Stimulated activated CD4-positive, alpha-beta T cell treated with anti-CD3 and anti-CD28 coated beads, Interleukin-4, amount 100 ng/mL, for 4 hours (primary cell): ENCODE measurements at places on chromosomes 12 and 14.

GRCh38 chr12:34397591-34398365 is 375.5 kb downstream of the ALG10 start:
- DNase-seq = no peak

- no peak for DNase-seq
Observed at GRCh38 chr12:56425193-56425592, 24.0 kb downstream of the TIMELESS start.

DNA sequence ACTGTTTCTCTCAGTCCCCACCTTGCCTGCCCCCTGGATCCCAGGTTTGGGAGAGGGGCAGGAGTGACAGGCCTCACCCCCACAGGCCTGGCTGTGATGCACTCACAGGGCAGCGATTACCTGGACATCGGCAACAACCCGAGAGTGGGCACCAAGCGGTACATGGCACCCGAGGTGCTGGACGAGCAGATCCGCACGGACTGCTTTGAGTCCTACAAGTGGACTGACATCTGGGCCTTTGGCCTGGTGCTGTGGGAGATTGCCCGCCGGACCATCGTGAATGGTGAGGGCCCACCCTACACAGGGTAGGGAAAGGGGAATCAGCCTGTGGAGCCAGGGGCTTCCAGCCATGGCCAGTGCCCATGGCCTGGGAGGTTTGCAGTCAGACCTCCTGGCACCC is 8.6 kb downstream of the ACVRL1 start:
- no peak for DNase-seq

DNA sequence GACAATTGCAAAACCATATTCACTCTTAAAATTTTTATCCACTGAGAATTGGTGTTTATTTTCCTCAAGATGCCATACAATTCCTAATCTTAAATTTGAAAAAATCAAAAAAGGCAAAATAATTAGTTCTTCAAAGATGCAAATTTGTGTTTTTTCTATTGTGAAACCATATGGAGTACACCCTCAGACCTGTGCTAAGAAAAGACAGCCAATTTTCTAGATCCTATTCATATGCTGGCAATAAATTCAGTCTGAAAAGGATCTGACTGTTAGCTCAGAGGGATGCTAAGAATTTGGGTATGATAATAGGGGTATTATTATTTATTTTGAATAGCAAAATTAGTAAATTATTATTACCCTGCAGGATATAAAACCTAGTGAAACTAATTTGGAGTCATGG is 476.9 kb upstream of the SYT1 start:
- DNase-seq = no peak

GRCh38 chr14:80346395-80346794 is 135.1 kb upstream of the DIO2 start:
- no peak for DNase-seq

DNA sequence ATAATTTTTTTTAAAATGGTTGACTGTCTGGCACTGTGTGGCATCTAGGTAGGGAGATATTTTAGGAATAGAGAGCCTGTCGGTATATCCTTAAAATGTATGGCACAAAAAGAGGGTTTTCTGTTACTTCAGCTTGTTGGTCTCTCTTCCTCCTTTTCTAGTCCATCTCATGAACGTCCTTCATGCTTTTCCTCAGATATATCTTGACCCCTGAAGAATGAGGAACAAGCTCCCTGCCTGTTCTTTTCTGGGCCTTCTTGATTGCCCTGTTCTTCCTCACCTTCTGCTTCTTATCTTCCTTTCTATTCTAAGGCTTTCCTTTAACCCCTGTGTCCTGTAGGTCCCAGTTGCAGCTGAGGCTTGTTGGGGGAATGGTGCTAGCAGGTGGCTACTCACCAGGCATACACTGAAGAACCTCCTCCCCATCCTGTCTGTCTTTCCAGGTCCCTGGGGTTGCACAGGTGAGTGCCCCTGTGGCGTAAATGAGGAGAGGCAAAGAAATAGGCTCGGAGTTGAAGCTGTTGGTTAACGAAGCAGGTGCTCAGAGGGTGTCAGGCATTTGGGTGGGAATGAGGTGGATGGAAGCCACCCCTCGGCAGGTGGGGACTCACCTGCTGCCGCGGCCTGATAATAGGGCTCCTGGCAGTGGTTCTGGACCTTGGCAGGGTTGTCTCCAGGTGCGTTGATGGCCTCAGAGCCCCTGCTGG is 7.2 kb upstream of the C1R start:
- DNase-seq = no peak

- no peak for DNase-seq
Observed at GRCh38 chr12:2244013-2244861, 191.4 kb downstream of the CACNA1C start.
